ENCODE measurements at places on chromosomes 7 and 10.

DNA sequence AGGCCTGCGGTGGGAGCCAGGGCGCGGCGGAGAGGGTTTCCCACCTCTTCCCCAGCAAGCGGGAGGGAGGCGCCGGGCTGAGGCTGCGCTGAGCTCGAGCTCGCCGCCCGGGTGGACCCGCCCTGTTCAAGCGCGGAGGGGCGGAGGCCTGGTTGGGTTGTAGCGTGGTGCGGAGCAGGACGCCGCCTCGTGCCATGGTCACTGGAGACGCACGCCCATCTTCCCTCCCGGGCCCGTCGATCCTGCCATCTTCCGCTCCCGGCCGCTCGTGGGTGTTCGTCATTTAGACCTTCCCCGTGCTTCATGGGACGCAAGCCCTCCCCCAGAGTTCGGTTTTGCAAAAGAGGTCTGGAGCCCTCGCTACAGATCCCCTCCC, 9.3 kb upstream of the EN2 start:
- DNase-seq: no peak

- DNase-seq: peak; percentile 13
These were observed 4.9 kb upstream of the CLDN3 start for GRCh38 chr7:73774923-73775322.

DNA sequence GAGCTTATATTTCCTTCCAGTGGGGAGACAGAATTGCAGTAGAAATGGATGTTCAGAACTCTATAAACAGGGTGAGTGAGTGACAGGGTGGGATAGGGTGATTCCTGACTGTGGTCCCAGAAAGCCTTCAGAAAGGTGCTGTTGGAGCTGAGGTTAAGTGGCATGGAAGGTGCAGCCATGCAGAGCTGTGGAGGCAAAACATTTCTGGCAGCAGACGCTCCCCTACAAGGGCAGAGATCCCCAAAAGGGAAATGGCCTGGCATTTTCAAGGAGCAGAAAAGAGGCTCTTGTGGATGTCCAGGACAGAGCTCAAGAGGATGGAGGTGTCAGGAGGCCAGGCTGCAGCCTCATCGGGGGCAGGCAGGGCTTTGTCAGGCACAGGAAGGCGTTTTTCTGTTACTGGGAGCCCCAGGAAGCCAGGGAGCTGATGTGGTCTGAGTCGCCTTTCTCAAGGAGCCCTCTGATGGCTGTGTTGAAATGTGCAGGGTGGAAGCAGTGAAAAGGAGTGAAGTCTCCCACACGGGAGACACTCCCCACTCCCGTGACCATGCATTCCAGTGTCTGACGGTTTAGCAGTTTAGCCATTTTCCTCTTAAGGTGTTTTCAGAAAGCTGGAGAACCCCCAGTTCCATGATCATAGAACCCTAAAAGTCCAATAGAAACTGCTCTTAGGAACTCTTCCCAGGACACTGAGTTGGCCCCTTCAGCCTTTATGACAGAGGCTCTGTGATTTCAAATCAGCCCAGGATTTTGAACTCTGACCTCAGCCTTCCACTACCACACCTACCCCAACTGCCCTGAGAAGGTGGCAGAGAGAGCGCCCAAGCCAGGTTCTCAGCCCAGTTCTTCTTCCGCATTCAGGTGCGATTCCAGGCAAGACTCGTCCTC, 96.2 kb downstream of the C10orf105 start:
- peak; percentile 8 for DNase-seq

GRCh38 chr7:147833557-147833956, 757.0 kb upstream of the C7orf33 start:
- DNase-seq: no peak

DNA sequence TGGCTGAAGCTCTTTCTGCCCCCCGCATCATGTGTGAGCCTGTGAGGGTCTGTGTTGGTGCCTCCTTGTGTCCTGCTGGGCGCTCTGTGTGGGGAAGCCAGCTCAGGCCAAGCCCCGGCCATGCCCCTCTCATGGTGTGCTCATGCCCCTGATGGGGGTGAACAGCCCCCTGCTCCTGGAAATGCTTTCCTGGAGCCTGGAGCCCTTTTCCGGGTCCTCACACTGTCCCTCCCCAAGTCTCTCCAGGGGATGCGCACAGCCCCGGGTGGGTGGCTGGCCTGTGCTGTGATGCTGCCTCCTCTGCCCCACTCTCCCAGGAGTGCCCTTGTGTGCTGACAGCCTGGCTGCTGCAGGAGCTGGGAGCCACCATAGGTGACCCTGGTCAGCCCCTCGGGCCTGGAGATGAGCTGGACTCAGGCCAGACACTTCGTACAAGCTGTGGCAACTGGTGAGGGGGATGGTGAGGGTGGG, 20.8 kb upstream of the ZNF862 start:
- no peak for DNase-seq

- no peak for DNase-seq
These were observed 157.4 kb downstream of the EVX1 start for GRCh38 chr7:27399791-27400567.

- no peak for DNase-seq
These were observed 157.3 kb downstream of the TMEM178B start for GRCh38 chr7:141231018-141231792.

DNA sequence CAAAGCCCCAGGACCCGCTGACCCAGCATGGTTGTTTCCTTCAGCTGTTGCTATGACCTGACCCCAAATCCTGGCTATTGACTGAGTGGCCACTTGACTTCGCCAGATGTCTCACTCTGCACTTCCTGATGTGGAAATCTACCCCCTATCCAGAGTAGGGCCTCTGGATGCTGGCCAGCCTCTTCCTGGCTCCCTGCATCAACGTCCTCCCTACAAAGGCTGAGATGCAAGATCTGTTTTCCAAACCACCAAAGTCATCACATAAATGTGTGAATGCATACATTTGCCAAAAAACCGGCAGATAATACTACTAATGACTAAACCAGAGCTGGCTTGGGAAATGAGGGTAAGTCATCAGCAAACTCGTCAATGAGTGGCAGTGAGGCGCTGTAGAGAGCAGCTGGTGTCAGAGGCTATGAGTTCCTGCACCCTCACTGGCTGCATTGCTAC, 70.4 kb downstream of the PYROXD2 start:
- DNase-seq: peak; percentile 30

DNA sequence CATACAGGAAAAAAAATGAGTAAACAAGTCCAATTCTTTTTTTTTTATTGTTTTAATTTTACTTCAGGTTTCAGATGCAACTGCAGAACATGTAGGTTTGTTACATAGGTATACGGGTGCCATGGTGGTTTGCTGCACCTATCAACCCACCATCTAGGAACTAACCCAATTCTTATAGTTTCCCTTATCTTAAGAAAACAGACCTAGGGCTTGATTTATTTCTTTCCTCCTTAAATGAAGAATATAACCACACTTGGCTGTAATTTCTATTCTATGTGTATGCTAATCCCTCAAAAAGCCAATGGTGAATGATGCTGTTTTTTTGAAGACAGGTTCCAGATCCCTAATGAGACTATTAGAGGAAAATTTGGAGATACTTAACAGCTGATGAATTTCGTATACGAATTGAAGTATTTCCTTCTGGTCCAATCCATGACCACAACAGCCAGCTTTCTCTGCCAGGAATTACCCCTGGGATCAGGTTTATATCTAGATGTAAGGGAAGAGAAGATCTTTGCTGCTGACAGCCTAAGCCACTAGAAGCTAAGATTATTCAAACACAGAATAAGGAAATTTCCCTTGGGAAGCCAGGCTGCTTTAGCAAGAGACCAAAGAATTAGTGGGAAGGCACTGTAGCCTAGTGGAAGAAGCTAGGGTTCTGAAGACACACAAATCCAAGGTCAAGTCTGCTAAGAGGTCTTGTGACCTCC, 115.8 kb downstream of the INHBA start:
- DNase-seq: no peak

- no peak for DNase-seq
These were observed 500 bp downstream of the CUL1 start for GRCh38 chr7:148699024-148699781.

GRCh38 chr10:34954142-34954541, 136.0 kb downstream of the CUL2 start:
- peak; percentile 88 for DNase-seq

DNA sequence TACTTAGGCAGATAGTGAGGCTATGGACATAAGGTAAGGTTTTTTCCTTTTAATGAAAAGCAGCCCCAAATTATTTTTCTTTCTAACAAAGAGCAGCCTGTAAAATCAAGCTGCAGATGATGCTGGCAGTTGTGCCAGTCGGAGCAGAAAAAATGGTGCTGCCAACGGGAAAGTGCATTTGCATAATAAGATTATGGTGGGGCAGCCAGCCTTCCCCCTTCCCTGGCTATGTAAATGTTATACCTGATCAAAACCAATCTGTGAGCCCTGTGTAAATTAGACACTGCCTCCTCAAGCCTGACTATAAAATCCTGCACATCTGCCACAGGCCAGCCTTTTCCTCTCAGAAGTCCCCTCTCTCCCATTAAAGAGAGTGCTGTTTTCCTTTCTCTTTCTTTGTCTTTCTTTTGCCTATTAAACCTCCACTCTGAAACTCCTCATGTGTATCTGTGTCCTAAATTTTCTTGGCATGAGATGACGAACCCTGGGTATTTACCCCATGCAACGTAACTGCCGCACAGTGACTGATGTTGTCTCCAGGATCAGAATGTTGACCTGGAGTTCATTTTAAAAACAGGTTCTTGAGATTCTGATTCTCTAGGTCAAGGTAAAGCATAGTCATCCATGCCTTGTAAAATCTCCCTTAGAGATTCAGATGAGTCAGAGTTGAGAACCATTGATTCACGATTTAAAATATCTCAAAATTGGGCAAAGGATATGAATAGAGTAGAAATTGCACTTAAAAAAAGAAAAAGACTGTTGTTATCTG, 167.3 kb upstream of the C1GALT1 start:
- peak; percentile 5 for DNase-seq

DNA sequence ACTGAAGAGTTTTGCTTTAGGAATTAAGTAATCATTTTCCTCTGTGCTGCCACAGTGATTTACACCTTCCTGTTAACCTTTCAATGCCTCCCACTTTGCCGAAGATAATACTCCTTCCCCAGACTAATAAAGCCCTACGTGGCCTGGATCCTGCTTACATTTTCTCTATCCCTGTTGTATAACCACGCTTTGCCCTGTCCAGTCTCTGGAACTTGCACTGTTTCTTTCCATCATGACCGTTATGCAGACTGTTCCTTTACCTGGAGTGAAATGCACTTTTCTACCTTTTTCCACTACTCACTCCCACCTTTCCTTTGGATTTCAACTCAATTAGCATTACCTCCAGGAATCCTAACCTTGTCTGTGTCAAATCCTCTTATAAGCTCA, 154.4 kb downstream of the PRKG1 start:
- no peak for DNase-seq

DNA sequence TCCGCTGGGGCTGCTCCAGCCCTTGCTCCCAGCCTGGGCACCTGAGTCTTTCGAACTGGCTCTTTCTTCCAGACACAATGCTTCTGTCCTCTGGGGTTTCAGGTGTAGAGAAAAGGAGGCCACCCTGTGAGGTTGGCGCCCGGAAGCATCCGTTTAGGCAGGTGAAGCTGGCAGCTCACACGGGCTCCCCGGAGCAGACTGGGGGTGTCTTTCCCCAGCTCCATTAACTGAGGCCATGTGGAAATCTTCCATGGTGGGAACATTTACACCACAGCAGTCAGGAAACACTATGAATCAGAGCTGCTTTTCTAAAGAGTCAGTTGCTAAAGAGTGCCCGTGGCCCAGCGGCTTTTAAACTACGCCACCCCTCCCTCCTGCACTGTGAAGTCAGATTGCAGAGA, 29.2 kb downstream of the PRKAG2 start:
- peak; percentile 9 for DNase-seq

GRCh38 chr7:20653636-20654035, 38.2 kb downstream of the ABCB5 start:
- peak; percentile 7 for DNase-seq

DNA sequence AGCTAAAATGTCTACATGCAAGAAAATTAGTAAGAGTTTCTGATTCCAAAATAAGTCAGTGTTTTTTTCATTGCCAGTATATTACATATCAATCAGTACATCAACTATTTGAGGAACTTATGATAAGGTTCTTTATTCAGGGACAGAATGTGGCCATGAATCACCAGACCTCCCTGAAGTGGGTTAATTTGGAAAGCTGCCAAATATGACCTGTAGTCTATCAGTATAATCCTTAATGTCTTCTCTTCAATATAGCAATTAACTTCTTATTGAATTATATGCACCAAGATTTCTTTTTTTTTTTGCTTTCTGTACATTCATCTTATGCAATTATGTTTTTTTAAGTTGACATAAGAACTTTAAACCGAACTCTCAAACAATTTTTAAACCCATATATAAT, 714.5 kb upstream of the POT1 start:
- DNase-seq: no peak

- no peak for DNase-seq
These were observed 262.2 kb downstream of the CCSER2 start for GRCh38 chr10:84590327-84591193.

DNA sequence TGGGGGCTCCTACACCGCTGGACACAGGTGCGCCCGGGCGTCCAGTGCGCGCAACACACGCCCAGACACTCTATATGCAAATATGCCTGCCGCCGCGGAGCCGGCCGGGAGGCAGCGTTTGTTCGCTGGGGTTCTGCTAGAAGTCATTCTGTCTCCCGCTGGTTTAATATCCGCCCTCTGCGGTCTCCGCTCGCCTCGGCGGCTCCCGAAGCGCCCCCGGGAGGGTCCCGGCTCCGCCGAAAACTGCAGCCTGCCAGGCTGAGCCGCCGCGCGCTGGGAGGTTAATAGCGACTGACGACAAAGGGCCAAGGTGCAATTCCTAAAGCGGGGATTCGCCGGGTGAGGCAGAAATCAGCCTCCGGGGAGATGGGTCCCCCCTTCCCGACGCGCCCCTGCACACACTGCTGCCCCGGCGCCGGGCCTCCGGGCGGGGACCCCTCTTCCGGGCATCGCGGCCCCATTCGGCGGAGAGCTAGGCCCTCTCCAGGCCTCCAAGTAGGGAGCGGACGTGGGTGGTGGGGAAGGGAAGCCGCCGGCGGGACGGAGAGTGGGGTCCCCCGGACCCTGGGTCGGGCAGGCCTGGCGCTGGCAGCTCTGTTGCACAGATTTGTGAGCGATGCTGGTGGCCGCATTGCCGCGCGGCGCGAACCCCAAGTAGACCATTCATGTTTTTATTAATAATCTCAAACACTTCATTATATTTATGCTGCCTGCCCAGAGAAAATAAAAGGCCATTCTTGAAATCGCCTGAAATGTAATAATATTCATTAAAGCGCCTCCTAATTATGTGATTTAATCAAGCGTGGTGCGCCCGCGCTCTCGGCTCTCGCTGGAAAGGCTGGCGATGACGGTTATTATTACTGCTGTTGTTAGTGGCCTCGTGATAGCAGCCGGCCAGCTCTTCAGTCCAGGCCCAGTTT, 9.1 kb downstream of the EN2 start:
- no peak for DNase-seq

- DNase-seq: no peak
These were observed 438 bp downstream of the ARID5B start for GRCh38 chr10:61901829-61902444.
